ENCODE measurements at places on chromosomes 1 and 21.

DNA sequence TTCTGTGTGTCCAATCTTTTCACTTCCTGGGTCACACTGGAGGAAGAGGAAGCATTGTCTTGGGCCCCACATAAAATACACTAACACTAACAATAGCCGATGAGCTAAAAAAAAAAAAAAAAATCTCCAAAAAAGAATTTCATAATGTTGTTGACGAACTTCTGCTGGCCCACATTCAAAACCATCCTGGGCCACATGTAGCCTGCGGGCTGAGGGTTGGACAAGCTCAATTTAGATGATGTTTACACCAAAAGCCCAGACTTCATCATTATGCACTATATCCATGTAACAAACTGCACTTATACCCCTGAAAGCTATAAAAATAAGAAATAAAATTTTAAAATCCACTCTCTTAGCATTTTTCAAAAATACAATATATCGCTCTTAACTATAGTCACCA is 187.8 kb upstream of the PTBP2 start:
- DNase-seq = no peak

DNA sequence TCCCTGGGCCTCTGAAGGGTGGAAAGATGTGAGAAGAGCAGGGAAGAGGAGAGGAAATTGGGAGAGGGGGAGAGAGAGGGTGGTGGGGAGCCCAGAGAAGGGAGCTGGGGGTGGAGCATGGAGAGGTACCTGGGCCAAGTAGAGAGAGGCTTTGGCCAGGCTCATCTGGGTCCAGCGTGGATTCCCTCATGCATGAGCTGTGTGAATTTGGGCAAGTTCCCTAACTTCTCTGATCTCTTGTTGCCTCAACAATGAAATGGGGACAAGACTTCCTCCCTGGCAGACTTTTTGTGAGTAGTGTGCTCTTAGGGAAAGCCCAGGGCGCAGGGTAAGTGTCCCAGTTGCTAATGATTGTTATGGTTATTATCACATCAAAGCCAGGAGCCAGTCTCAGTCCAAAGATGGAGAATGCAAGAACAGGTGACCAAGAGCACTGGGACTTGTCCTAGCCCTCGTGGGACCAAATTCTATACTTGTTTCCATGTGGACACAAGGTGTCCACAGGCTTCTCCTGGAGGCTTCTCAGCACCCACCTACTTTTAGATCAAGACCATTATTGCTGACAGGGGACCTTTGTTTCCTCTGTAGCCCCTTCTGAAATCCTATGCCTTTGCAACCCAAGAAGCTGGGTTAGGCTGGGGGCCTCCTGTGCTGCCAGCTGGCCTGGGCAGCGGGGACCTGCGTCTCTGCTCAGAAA is 13.9 kb downstream of the IL6R start:
- no peak for DNase-seq

GRCh38 chr1:9626201-9626608 is 25.3 kb upstream of the PIK3CD start:
- DNase-seq = peak; percentile 41

GRCh38 chr21:37936010-37936785 is 19.9 kb upstream of the KCNJ6 start:
- DNase-seq = no peak

DNA sequence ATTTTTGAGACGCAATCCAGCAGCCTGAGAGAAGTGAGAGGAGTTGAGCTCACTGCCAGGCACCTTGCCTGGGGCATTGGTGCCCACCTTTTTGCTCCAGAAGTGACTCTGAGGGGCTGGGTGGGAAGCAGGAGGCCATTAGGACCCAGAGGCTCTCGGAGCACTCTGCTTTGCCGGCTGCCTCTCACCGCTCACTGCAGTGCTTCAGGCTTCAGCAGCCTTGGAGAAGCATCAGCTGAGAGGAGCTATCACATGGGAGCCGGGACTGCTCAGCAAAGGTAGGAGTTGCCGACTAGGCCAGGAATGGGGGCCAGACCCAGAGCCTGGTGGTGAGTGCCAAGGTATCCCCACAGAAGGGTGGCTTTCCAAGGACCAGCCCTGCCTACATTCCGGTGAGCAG is at the start of gene GPR61:
Gene GPR61, plus strand, starts transcription at position 197 of the 400 bp plus-strand sequence. CDS start 3,151 bp downstream, outside the sequence.
- no peak for DNase-seq

GRCh38 chr1:1437904-1438376 is 2.5 kb downstream of the VWA1 start:
- no peak for DNase-seq

DNA sequence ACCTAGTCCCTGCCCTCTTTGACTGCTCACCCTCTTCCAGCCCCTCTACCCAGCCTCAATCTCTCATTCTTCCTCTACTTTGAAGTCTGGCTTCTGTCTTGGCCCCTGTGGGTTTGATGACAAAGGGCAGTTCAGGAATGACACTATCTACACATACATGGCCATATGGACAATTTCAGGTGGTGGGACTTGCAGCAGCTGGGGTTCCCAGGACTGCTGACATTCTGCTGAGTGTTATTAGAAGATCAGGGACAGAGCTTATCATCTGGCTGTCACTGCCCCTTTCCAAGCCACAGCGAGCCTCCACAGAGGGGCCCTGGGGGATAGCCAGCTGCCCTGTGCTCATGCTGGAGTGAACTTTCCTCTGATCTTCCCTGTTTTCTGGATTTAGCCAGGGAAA is 97.4 kb upstream of the IPO9 start:
- DNase-seq = no peak

DNA sequence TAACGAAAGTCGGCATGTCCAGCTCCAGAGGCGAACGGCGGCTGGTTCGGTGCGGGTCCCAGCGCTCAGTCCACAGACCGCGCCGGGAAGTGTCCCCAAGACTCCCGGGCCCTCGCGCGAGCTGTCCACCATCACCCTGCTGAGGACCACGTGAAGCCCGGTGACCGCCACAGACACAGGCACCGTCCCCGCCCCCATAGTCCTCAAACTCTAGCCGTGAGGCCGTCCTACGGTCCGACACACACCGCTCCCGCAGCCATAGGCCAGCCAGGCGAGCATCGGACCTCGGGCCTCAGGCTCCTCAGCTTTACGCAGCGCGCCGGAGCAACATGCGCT is 535 bp downstream of the SETD4 start:
- no peak for DNase-seq

GRCh38 chr1:31798086-31798432 is 17.8 kb downstream of the SPOCD1 start:
- no peak for DNase-seq

DNA sequence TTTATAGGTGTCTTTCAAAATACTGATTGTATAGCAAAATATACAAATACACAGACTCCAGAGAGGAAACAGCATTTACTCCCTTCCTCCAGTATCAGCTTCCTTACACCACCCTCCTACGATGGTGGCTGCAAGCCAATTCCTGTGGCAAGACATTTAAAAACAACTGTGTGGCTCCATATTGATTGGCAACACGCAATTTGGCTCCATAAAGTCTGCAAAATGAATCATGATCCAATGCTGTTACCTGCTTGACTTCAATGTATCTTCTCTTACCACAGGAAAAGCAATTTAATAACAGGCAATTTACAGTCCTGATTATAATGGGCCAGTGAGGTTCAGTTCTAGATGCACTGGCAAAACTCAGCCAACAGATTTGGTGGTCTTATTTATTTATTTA is 19.7 kb upstream of the ATP6V1G3 start:
- DNase-seq = no peak

DNA sequence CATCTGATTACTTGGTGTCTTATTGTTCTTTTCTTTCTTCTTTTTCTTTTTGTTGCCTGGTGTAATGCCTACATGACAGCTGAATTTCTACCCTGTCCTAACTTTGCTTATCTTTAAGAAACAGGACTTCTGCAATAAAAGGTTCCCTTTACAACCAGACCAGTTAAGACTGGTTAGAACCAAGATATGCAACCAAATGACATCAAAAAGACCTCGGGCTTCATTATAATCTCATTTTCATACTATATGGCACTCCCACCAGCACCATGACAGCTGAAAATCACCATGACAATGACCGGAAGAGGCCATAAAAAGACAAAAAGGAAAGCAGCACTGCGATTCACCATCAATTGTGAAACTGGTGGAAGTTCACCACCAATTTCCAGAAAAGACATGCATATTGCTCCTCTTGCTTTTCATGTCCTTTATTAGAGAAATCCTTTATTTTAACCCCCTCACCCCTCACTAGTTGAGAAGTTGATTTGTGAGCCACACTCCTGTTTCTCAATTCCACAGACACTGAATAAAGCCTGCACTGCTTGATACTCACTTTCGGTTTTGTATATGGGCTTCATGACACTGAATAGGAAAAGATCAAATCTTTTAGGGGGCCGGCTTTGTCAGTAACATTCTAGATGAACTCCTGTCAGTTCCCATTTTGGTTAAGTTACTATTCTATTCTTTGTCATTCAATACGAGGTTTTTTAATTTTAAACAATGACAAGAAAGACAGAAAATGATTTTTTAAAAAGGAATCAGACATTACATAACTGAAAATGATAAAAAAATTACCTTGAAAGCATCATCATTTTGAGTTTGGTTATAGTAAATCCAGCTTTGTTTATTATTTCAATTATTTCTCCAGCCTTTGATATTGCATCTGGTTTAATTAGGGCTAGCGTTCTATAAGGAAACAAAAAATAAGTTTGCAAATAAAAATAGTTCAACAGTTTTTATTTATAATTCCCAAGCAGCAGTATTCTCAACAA is 58.1 kb downstream of the NME7 start:
- peak; percentile 14 for DNase-seq

GRCh38 chr1:205243350-205244191 is 15.8 kb downstream of the TMCC2 start:
- DNase-seq = no peak

GRCh38 chr1:90719330-90720144 is 2.4 kb upstream of the BARHL2 start:
- DNase-seq = no peak

- DNase-seq = no peak
Observed at GRCh38 chr21:39265603-39266002, 47.8 kb downstream of the BRWD1 start.

DNA sequence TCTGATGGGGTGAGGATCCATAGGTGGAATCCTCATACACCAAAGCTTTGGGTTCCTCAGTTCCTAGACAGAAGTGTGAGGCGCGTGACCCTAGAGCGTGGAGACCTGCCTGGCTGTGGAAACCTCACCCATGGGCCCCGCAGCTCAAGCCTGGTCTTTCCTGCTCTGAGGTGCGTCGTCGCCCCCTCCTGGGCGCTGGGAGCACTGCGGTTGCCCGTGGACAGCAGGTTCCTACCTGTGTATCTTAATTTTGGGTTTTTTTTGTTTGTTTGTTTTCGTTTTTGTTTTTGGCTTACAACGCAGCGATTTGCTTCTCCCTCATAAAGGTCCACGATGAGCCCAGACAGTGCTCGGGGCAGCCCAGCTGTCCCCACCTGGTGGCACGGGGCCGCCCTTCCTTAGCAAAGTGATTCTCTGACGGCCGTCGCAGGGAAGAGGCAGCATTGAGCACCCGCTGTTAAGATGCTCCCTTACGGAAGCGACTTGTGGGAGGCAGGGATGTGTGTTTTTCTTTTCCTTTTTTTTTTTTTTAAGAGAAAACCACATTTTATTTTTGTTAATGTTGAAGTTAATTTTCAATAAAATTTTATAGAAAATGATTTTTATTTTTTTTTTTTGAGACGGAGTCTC is 36.5 kb upstream of the TRAPPC10 start:
- peak; percentile 82 for DNase-seq

GRCh38 chr1:108816049-108816893 is 40.6 kb downstream of the AKNAD1 start:
- DNase-seq = no peak

GRCh38 chr21:41183575-41183974 is 15.6 kb downstream of the BACE2 start:
- DNase-seq = no peak

DNA sequence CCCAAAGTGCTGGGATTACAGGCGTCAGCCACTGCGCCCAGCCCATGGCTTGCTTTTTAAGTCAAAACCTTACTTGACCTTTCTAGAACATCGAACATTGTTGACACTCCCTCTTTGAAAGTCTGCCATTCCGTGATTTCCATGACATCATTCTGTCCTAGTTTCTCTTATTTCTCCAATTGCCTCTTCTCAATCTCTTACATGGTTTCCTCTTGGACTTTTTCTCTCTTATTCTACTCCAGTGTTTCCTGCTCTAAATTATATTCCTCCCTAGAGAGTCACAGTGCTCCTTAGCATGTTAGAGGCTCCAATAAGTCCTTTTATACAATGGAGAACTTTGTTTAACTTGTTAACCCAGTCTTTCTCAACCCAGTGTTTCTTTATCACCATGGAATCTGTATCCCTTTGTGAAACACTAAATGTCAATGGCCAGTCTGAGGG is 25.5 kb downstream of the JAM2 start:
- DNase-seq = no peak

DNA sequence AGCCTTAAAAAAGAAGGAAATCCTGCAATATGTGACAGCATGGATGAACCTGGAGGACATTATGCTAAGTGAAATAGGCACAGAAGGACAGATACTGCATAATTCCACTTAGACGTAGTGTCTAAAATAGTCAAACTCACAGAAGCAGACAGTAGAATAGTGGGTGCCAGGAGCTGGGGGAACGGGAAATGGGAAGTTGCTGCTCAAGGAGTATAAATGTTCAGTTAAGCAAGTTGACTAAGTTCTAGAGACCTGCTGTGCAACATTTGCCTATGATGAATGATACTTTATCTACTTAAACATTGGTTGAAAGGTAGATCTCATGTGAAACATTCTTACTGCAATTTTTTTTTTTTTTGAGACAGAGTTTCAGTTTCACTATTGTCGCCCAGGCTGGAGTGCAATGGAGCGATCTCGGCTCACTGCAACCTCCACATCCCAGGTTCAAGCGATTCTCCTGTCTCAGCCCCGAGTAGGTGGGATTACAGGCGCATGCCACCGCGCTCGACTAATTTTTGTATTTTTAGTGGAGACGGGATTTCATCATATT is 197.8 kb downstream of the HIVEP3 start:
- peak; percentile 18 for DNase-seq

GRCh38 chr1:226981838-226982237 is 41.7 kb downstream of the COQ8A start:
- DNase-seq = no peak

- no peak for DNase-seq
Observed at GRCh38 chr1:11180342-11180744, 8.8 kb upstream of the ANGPTL7 start.

Measured in CD4-positive, alpha-beta T cell treated with Interleukin-21 for 1 hour (primary cell).